NCI-H1930 (cell line): ENCODE measurements at places on chromosomes 5 and 9.

- DNase-seq, result no peak
Observed at GRCh38 chr5:173744551-173744950, 128.1 kb upstream of the BOD1 start.

DNA sequence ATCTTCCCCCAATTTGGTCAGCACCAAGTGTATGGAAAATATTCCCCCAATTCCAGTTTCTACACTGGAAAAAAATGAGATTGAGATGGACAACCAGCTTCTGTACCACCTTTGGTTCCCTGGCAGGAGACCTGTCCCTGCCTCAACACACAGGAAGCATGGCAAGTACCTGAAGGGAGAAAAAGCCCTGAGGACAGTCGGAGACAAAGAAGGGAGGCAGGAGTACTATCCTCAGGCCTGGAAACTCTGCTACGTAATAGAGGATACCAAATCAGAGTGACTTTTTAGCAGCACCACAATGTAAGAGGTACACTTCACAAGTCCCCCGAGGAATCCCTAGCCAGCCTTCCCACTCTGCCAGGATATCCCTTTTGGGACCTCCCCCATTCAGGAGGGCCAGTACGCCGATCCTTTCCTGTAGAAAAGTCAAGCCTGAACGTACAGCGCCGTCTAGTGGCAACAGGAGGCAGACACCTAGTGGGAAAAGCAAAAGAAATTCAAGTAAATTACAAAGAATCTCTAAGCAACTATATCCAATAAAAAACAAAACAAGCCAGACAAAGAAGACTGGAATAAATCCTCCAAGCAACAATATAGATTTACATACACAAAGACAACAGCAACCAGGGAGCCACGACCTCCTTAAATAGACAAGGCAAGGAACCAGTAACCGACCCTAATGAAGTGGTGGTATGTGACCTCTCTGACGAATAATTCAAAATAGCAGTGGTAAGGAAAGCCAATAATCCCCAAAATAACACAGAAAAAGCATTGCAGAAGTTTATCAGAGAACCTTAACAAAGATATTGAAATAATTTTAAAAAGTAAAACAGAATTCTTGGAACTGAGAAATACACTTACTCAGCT, 63.3 kb upstream of the SLCO6A1 start:
- DNase-seq, result no peak

GRCh38 chr9:27497883-27498417, 26.1 kb upstream of the IFNK start:
- DNase-seq, result no peak

- DNase-seq, result peak; percentile 29
Observed at GRCh38 chr5:148457183-148457620, 73.4 kb downstream of the FBXO38 start.

DNA sequence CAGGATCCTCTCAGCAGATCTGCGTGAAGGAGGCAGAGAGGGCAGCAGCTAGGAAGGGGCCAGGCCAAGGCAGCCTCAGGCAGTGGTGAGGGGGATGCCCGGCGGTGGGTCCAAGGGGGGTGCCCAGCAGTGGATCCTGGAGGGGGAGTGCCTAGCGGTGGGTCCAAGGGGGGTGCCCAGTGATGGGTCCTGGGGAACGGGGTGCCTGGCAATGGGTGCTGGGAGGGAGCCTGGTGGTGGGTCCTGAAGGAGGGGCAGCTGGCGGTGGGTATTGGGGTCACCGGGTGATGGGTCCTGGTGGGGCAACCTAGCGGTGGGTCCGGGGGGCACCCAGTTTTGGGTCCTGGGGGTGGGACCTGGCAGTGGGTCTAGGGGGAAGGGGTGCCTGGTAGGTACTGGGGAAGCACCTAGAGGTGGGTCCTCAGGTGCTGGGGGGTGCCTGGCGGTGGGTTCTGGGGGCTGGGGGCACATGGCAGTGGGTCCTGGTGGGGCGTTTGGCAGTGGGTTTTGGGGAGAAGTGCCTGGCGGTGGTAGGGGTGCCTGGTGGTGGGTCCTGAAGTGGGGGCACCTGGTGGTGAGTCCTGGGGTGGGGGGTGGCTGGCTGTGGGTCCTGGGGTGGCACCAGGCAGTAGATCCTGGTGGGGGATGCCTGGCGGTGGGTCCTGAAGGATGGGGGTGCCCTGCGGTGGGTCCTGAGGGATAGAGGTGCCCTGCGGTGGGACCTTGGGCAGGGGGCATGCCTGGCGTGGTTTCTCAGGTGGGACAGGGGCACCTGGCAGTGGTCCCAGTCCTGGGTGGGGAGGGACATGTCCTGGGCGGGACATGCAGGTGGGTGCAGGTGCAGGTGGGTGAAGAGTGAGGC, 1.9 kb downstream of the LRRC14B start:
- DNase-seq, result no peak

DNA sequence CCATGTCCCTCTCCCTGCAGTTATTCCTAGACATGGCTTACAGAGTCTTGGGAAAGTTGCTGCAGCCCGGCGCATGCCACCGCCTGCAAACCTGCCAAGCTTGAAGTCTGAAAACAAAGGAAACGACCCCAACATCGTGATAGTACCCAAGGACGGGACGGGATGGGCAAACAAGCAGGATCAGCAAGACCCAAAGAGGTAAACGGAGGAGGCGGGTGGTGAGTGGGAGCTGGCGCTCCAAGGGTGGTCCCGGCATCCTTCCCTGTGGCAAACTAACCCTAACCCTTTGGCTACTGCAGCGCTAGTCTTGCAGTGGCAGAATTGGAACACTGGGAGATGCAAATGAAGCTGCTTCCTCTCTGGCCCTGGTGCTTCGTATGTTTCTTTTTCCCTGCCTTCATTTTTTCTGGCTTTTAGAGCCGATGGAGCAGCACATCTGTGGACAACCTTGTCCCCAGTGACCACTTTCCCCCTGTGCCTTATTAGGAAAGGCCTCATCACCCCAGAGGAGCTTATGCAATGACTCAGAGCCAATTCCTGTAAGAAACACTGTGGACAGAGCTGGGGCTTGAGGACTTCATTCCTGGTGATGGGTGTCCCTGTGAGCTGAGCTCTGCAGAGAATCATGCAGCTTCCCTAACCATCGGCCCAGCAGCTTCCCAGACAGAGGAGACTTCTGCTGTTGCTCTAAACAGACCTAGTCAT, 38.9 kb downstream of the PRRC2B start:
- DNase-seq, result no peak

DNA sequence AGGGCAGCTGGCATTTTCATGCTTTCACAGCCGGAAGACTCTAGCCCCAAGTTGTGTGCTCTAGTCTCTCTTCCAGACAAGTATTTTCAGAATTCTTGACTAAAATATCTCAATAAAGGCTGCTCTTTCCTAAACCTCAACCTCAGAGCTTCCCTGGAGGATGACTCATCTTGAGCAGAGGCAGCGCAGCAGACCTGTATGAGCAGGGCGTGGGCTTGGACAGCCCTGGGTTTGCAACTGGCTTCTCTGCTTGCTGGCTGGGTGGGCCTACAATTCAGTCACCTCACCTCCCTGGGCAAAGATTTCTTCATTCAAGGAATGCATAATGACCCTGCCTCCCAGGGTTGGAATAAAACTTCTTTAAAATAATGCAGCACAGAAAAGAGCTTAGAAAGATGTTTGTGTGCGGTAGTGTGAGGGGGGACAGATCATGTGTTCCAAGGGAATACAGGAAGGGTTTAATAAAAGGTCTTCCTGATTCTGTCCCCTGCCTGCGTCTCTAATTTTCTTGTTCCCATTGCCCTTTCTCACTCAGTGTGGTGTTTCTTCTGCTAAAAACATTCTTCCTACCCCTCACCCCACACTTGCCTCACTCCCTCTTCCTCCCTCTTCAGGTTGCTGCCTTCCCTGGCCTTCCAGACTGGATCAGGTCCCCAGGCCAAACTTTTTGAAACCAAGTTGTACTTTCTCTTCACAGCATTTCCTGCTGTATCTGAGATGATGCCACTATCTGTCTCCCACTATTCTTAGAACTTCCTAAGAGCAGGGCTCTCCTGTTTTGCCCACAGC, 39.4 kb upstream of the MAP1B start:
- no peak for DNase-seq

GRCh38 chr9:16670791-16671190, 199.7 kb downstream of the BNC2 start:
- no peak for DNase-seq

- DNase-seq, result no peak
Observed at GRCh38 chr5:154157483-154158378, 32.8 kb upstream of the GALNT10 start.

- DNase-seq, result no peak
Observed at GRCh38 chr5:108259306-108259705, 122.6 kb downstream of the FBXL17 start.

DNA sequence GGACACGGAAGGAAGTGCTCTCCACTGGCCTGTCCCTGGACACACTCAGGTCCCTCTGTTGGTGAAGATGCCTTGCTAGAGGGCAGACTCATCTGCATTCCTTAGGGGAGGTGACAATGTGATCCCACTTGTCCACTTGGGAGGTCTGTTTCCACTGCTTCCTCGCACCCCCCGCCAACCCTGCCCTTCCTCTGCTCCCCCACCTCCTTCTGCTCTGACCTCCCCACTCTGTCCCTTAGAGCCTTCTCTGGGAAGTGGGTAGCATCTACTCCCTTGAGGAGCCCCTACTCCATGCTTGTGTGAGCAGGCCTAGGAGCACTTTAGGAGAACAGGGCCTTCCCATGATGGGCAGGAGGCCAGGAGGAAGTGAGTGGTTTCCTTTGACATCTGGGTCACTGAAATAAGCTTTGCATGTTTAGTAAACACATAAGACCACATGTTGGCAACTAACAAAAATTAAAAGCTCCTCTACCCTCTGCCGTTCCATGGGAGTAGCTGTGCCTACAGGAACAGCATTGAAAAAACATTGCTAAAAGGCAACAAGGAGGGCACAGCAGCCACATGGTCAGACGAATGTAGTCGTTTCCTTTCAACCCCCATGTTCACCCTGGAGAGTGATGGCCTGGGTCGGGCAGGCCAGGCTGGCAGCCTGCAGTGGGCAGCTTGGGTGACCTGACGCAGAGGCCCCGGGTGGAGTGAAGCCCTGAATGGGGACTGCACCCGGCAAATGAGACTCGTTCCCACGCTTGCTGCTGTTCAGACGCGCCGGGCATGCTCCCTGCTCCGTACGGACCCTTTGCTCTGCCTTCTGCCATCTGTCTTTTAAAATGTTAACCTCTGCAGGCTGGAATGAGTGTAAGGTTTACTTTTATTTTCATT, 634.0 kb downstream of the IRX1 start:
- no peak for DNase-seq

DNA sequence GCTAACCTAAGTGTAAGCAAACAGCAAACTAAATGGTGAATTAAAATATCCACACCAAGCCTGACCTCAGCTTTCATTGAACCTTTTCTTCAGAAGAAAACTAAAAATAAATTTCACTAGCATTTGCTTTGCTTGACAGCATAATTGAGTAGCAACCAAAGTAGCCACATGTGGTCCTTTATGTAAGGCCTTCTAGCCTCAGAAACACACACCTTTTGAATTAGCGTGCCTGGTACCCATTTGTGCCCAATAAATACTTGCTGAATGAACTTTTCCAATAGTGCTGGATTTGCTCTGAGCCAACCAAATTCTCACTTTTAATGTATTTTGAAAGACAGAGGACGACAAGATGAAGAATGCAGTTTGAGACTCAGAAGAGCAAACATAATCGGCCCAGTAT, 2.1 kb upstream of the NIPBL start:
- DNase-seq, result no peak

DNA sequence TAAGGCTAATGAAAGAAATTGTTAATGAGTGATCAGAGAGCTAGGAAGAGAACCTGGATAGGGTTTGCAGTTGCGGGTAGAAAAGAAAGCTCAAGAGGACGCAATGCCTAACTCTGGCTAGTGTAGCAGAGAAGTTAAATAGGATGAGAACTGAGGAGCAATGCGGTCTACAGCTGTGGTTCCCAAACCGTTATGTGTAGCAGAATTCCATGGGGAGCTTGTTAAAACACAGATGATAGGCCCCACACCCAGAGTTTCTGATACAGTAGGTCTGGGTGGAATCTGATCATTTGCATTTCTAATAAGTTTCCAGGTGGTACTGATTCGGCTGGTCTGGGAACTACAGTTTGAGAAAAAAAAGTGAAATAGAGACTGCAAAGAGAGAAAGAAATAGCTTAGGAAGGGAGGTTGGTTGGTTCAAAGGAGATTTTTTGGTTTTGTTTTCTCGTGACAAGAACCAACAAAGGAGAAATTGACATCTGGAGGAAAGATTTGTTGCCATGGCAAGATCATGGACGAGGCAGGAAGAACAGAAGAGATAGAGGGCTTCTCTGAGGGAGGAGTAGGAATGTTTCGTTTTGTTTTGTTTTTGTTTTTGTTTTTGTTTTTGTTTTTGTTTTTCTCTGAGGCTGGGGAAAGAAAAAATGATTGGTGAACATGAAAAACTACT, 276.1 kb downstream of the ARRDC3 start:
- DNase-seq, result no peak

DNA sequence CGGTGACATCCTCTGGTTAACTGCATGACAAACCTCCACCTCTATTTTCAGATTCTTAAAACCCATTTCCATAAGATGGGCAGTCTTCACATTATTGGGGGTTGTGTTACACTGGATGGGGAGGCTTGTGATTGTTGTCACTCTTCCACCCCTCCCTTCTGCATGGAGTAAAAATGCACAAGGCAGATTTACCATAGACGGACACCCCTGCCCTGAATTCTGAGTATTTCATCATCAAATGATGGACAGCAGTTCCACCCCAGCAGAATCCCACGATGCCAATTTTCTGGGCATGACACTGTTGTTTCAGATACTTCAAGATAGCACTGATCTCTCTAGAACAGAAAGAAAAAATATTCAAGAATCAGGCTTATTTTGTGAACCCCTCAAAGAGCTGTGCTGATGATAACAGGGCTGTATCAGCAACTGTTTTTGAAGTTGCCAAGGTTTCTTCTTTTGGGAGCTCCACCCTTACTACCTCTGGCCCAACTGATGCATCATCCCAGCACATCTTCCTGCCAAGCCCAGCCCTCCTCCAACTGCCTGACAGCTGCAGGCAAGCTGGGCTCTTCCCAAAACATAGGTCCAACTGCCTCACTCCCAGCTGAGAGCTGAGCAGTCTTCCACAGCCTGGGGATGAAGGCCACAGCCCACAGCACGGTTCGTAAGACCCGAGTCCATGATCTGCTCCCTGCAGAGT, 21.4 kb downstream of the CMBL start:
- DNase-seq, result no peak

DNA sequence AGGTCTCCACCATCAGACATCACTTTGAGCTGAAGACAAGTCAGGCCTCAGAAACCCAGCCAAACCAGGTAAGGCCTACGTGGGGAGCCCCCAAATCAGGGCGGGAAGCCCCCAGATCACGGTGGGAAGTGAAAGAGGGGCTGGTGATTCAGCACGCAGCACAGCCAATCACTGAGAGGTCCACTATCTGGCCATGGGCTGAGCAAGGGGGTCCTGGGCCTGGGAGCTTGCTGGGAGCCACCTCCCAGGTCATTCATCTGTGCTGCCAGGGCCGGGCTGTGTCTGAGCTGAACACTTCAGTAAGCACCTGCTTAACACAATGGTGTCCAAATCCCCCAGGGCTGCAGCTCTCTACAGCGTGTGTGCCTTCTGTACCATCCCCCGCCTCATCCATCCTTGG, 15.5 kb downstream of the MED10 start:
- DNase-seq, result no peak

GRCh38 chr9:90722071-90722470, 79.4 kb upstream of the DIRAS2 start:
- no peak for DNase-seq

GRCh38 chr9:123835821-123836220, 94.1 kb downstream of the DENND1A start:
- DNase-seq, result no peak
